ENCODE measurements at places on chromosomes 11 and 22.
A peak's percentile ranks its signal among the peaks of the same experiment; 100 is the strongest.

DNA sequence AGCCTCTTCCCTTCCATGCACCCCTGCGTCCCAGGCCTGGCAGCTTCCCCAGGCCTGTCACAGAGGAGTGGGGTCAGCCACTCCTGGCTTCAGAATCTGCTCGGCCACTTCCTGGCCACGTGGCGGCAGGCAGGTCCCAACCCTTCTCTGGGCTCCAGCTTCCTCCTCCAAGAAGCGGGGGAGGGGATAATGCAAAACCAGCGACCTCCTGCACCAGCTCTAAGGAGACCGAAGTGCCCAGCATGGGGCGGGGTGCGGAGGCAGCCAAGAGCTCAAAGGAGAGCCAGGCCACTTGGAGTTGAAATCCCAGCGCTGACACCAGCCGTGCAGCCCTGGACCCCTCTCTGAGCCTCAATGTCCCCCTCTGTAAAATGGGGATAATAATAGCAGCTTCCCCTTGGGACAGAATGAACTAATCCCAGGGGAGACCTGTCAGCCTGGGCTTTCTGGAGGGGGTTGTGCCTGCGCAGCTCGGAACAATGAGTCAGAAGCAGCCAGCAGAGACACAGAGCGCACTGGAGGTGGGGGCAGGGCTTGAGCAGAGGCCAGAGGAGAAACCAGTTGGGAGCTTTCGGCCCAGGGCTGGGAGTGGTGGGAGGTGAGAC is 22.8 kb upstream of the PICK1 start:
- DNase-seq = peak; percentile 81

DNA sequence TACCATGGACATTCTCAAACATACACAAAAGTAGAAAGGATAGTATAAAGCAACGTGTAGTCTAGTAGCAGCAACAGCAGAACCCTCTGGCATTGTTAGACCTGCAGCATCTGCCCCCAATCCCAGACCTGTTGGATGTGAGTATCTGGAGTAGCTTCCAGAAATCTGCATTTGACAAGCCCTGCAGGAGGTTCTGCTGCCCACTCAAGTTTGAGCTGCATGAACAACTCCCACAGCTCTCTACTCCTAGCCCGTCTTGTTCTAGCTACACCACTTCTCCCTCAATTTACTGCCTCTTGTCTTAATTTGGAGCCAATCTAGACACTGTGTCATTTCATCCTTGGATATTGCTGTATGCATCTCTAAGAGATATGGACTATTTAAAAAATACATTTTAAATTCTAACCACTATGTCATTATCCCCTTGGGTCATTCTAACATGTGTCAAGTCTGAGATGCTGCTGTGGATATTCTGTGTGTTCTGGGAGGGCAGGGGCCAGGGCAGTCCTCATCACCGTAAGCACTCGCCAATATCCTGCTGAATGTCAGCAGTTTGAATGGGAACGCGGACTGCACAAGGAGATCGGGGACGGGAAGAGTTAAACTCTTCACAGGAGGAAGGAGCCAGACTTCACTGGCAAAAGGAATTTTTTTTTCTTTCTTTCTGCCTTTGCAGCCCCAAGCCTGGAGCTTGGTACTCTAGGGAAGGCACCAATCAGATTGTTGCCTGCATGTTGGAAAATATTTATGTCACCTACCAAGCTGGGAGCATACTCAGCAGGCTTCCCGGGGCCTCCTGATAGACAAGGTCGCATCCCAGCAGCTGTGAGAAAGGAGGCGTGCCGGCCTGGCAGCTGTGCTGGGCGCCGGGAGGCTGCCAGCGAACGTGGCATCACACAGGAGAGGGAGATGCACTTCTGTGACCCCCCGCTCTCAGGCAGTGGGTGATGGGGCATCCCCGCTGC is 429.0 kb downstream of the MIAT start:
- no peak for DNase-seq

GRCh38 chr11:114077482-114078305 is 18.2 kb downstream of the ZBTB16 start:
- no peak for DNase-seq

DNA sequence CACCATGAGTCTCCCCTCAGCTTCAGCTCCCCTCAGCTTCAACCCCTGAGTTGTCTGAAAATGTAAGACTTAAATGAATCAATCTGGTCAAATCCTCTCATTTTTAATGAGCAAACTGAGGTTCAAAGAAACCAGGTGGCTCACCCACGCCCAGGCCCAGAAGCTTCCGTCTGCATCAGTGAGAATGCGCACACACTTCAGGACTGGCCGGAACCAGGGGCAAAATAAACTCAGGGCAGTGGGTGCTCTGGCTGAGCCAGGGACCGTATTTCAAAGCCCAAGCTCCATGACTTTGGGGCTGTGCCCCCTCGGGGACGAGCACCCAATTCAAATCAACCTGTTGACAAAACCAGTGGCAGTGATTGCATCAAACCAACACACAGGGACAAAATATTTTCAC is 3.1 kb downstream of the SULT4A1 start:
- no peak for DNase-seq

GRCh38 chr11:83034673-83035014 is 37.1 kb downstream of the RAB30 start:
- DNase-seq = no peak

DNA sequence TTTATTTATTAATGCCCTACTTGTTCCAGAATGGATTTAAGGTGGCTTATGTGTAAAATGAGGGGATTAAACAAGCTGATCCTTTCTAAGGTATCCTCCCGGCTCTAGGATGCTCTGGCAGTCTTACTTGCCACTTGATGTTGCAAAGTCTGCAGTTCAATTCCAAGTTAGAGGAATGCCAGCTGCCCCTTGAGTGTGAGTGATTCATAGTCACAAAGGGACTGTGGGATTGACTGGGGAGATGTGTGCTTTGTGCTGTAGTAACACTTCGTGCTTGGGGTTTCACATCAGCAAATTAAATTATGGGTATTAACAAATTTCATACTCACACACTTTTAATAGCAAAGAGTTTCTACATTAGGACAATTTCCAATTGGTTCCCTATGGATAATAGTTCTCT is 550.8 kb upstream of the CADM1 start:
- no peak for DNase-seq

- no peak for DNase-seq
Observed at GRCh38 chr11:112932593-112932992, 28.6 kb upstream of the NCAM1 start.

- no peak for DNase-seq
Observed at GRCh38 chr11:119635041-119635740, 93.8 kb downstream of the NECTIN1 start.

DNA sequence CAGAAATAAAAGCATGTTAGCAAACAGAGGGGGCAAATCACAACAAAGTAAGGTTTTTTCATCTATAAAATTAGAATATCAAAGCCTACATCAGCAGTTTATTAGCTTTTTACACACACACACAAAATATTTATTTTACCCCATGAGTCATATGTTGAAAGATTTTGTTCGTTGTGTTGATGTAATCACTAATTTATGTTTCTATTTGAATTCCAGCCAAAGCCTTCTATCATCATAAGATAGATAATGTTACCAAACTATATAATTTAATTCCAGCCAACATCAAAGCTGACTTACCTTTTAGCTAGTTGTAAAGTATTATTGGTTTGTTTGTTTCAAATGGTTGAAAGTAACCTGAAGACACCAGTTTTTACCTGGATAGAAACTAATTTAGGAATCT is 458.0 kb upstream of the ARHGAP42 start:
- DNase-seq = no peak

GRCh38 chr22:23363683-23364082 is 183.4 kb downstream of the BCR start:
- no peak for DNase-seq

- DNase-seq = no peak
Observed at GRCh38 chr22:40718250-40719204, 39.2 kb downstream of the MCHR1 start.

DNA sequence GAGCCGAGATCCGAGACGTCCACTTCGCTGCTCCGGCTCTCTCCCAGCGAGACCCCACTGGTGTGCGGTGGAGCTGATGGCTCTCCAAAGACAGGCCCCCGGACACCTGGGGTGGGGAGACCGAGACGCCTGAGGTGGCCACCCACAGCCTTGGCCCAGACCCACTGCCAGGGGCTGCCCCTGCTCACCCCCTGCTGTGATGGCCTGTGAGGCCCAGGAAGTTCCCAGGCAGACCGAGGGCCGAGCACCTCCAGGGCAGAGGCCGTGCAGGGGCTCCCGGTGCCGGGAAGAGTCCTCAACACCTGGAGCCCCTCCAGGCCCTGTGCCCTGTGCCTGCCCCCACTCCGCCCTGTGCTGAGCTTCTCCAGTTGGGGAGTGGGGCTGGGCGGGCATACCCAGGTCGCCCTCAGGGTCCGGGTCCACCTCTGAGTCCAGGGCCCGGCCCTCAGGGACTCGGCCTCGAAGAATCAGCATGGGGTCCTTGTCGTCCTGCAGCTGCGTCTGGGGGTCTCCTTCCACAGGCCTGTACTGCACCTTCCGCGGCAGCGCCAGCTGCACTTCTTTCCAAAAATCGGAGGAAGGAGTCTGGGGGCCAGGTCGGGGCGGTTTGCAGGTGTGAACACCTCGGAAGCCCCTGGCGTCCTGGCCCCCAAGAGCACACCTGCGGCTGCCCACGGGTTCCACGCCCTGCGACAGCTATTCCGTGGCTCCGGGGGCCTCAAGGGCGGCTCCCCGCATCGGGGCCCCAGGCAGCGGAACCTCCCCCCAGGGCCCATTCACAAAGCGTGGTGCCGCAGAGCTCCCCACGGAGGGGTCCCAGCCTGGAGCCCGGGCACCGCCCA is 8.6 kb downstream of the SIGIRR start:
- no peak for DNase-seq

GRCh38 chr11:101949680-101950220 is 33.4 kb upstream of the ANGPTL5 start:
- DNase-seq = no peak

DNA sequence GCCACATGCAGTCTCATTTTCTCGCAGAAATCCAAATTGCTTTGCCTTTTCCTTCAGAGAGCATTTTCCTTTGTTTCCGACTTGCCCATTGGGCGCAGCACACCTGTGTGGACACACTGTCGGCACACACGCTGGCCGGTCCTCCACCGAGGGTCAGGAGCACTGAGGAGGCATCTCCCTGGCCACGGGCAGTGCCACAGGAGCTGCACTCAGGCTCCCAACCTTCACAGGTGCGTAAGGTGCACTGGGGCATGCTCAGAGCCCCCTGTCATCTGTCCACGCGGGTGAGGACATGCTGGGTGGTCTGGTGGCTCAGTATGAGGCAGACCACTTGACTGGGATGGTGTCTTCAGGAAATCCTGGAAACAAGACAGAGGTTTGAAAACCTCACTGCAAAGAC is 779.1 kb downstream of the BRD1 start:
- DNase-seq = no peak

All from AG04450 (cell line).